NCI-H187 (cell line): ENCODE measurements at places on chromosomes 1 and 21.

GRCh38 chr1:206982216-206982615 lies 12.0 kb upstream of the FCAMR start:
- no peak for DNase-seq

- DNase-seq = no peak
Observed at GRCh38 chr21:26148071-26148839, 22.3 kb downstream of the APP start.

DNA sequence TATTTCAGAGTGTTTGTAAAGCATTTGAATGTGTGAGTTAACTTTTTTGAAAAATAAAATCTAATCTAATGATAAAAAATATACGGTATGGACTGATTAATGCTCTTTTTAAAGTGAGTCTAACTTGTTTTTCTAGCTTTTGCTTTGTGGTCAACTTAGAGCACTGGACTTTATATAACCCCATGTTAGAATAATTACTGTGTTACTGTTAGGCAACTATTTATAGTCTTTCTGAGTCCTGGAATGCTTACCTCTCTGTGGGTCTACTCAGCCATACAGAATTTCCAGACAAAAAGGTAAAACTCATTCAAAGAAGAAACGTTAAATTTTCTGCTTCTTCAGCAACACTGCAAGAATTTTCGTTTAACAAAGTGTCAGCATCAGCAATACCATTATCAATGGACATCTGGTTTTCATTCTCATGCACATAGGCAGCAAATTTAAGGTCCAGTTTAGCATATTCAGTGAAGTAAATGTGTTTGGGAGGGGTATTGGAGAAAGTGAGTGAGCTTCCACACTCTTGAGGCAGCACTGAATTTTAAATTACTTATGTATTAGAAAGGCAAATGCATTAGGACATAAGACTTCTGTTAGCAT lies 664.7 kb upstream of the NEGR1 start:
- no peak for DNase-seq

- DNase-seq = no peak
Observed at GRCh38 chr1:243587823-243588560, 262.1 kb downstream of the AKT3 start.

DNA sequence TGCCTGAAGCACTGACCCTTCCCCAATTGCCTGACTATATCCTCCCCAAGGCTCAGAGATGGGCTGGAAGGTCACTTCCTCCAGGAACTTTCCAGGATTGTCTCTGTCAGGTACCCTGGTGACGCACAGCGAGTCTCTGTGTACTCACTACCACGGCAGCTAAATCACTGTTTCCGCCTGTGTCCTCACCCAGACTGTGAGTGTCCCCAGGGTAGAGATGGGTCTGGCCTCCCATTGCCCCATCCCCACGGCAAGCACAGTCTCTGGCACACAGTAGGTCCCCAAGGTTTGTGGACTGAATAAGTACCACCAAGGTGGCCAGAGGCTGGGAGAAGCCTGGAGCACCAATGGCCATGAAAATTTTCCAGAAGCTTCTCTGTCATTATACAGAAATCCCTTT lies 93.8 kb upstream of the RUNX3 start:
- no peak for DNase-seq

DNA sequence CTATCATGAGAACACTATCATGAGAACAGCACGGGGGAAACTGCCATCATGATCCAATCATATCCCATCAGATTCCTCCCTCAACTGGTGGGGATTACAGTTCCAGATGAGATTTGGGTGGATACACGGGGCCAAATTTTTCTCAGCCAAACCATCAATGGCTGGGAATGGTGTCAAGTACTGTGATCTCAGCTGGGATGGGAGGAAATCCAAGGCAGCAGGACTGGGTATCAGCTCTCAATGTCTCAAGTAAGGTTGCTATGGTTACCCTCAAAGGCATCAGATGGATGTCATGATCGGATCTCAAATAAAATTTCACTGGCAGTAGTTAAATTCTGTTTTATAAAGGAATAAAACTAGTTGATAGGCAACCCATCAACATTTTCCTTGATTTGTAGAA lies 399.0 kb downstream of the KCNT2 start:
- DNase-seq = no peak

DNA sequence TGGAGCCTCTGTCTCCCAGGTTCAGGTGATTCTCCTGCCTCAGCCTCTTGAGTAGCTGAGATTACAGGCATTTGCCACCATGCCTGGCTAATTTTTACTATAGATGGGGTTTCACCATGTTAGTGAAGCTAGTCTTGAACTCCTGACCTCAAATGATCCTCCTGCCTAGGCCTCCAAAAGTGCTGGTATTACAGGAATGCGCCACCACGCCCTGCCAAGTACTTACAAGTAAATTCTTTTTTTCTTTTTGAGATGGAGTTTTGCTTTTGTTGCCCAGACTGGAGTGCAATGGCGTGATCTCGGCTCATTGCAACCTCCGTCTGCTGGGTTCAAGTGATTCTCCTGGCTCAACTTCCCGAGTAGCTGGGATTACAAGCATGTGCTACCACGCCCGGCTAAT lies 42.5 kb downstream of the RPRD2 start:
- no peak for DNase-seq

GRCh38 chr1:156765666-156766065 lies 1.7 kb upstream of the PRCC start:
- no peak for DNase-seq

DNA sequence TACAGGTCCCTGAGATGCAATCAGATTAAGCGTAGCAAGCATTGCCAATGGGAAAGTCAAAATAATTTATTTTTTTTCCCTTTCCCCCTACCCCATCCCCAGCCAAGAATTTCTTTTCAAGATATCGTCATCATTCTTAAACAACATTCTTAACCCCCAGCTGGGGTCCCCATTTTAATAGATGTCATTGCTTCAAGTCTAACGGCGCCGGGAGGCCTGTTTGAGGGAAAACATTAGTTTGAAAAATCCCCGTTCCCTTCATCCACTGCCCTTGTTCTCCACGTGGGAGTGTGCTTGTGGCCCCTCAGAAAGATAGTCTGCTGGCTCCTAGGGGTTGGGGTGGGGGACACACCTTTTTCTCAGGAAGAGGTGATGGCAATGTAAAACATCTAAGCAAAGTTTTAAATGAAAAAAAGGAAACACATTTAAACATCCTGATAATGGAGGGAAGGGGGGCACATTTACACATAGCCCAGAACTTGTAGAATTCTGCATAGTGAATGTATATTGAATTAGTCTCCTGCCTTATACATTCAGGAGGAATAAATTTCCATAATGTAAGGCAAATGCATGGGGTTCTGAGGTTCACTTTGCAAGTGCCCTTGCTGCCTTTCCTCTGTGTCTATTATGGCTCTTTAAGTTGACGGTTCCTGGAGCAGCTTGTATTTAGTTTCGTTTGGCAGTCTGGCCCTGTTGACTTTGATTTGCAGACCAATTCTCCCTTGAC lies 6.8 kb downstream of the TRNP1 start:
- no peak for DNase-seq

DNA sequence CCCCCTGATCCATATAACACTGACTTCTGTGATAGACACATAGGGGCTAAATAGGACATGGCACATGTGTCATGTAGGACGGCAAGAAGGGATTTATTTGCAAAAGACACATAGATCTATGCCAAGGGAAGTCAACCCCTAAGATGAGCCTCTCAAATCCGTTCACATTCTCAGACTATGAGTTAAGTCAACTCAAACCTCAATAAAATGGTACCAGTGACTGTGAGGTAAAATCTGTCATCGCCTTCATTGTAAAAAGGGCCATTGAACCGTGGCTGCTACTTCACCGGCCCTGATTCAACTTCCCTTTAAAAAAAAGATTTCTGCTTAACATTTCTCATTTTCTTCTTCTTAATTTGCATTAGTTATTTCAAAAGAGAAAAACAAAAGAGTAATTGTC lies 144.0 kb downstream of the ZNF281 start:
- no peak for DNase-seq

GRCh38 chr1:88237058-88237457 lies 447.0 kb upstream of the PKN2 start:
- DNase-seq = no peak

DNA sequence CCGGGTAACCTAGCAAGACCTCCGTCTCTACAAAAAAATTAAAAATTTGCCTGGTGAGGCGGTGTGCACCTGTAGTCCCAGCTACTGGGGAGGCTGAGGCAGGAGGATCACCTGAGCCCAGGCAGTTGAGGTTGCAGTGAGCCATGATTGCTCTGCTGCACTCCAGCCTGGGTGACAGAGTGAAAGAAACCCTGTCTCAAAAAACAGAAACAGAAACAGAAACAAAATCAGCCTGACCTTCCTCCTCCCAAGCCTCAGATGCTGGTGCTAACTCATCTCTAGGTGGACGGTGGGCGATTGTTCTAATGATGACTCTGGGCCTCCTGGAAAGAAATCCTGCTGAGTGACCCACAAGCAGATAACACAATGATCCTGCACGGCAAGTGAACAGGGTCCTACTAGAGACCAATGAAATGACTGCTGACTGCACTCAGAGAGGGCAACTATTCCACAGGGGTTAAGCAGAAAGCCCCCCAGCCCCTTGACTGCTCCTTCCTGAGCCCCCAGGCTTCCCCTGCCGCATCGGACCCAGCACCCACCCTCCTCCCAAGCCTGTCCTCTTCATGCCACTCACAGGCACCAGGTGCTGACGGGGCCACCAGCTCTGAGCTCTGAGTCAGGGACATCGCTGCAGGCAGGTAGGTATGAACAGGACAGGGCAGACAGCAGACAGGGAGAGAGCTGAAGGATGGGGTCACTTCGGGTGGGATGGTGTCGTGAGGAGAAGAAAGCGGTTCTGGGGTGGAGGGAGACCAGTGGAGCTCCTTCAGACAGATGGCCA lies 27.8 kb upstream of the LRRC38 start:
- DNase-seq = no peak

GRCh38 chr1:42266253-42267135 lies 68.5 kb downstream of the FOXJ3 start:
- no peak for DNase-seq

DNA sequence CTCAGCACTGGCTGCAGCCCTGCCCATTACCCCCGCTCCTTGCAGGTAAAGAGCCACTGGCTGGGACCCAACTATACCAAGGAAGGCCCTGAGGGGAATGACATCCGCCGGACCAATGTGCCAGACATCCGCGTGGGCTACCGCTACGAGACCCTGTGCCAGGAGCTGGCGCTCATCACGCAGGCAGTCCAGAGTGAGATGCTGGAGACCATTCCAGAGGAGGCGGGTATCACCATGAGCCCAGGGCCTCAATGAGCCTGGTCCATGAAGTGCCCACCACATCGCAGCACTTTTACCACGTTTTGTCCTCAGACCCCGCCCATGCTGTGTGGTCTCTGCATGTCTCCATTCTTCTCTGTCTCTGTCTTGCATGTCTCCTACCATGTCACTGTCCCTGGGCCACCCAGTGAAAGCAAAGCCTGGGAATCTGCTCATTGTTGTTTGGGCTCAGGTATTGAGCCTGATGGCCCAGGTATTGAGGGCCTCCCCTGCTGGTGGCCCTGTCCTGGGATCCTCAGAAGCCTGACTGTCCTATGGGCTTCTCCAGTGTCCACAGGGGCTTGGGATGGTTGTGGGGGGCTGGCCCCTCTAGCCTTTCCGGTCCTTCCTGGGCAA lies 11.4 kb downstream of the AMPD2 start:
- no peak for DNase-seq

DNA sequence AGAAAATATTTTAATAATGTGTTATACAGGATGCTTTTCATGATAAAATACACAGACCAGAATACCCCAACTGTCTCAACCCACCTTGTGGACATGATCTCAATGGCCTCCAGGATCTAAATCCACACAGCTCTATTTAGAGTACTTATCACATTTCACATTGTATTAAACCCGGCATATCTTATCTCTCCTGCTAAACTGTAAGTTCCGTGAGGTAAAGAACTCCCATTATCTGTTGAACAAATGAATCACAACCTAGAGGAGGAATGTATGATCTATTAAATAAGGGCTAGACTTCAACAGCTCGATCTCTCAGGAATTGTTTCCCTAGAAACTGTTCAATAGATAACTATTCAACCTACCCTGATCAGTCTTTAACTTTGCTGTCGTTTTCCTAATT lies 6.9 kb downstream of the ETV3 start:
- no peak for DNase-seq

DNA sequence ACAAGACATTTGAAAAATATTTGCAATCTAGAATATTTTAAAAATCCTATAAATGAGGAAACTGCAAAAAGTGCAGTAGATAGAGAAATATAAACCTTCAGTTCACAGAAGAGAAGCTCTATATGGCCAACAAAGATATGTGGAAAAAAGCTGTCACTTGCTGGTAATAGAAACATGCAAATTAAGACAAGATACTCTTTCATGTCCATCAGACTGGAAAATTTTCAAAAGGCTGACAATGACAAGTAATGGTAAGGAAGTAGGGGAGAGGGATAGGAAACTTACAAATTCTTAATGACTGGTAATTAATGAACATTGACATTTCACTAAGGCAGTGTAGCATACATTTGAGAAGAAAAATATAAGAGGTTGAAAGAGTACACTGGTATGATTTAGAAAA lies 147.9 kb downstream of the MRPL39 start:
- no peak for DNase-seq

GRCh38 chr1:64474665-64475439 lies 4.9 kb downstream of the CACHD1 start:
- DNase-seq = no peak

GRCh38 chr21:45351526-45352275 lies 53.3 kb upstream of the COL18A1 start:
- no peak for DNase-seq

- no peak for DNase-seq
Observed at GRCh38 chr1:102241431-102242338, 245.0 kb upstream of the OLFM3 start.

DNA sequence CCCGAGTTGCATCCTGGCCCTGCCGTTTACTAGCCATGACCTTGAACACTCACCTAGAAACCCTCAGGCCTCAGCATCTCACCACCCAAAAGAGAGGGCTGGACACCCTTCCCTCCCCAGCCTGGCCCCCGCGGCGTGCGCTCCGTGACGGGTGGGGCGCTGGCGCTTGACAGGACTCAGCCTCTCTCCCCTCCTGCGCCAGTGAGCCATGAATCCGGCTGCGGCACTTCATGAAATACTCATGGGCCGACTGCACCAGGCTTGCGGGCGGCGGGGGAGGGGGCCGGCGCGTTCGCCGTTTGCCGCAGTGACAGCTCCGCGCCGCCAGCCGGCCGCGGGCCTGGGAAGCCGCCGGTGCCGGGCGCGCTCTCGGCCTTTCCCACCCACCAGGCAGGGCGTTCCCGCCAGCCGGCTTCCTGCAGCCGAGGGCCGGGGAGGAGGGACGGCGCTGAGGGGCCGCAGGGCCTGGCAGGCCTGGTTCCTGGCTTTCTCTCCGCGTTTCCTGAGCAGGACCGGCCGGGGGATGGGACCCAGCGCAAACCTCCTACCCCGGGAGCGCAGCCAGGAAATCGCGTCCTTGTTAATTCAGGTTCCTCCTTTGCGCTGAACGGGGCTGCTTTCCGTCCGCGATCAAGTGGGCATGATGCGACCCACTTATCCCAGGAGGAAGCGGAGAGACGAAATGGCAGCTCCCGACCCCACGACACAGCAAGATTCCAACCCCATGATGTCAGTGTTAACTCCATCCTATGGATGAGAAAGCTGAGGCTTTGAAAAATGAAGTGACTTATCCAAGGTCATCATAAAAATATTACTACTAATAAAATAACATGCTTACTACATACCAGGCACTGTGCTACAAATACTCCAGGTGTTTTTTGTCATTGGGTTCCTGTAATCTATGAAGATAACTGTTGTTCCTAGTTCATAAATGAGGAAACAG lies 9.1 kb upstream of the LUZP1 start:
- peak; percentile 45 for DNase-seq
